ENCODE measurements at places on chromosomes 3 and 15.

DNA sequence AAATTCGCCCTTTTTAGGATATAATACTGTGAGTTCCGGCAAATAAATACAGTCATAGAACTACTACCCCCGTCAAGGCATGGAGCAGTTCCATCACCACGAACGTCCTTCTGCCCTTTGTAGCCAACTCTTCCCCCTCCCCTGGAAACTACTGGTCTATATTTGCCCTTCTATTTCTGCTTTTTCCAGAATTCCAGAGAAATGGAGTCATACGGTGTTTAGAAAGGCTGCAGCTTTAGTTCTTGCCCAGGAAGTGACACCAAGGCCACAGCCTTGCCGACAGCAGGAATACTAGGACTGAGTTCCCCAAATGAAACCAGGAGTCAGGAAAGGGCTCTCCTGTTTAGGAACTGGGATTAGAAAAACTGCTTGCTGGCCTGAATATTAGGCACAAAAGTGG is 291.2 kb downstream of the FAM43A start:
- no peak for DNase-seq

- no peak for DNase-seq
Observed at GRCh38 chr15:50112488-50113186, 6.4 kb downstream of the ATP8B4 start.

GRCh38 chr3:184457329-184457728 is 77.5 kb downstream of the CHRD start:
- DNase-seq = no peak

DNA sequence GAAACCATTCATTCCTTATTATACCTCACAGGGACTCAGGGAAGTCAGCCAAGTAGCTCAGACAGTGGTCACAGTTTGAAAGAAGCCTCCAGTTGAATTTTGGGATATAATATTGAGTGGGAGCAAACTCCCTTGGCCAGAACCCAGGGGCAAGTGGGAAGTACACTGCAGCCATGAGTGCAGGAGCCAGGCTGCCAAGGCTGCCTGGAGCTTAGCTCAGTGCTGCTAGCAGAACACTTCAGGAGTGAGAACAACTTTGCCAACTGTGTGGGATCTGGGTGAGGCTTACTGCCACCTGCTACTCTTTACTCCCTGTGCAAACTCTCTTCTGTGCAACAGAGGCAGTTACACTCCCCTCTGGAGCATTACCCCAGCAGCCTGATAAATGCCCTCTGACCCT is 4.6 kb downstream of the OR5K3 start:
- DNase-seq = no peak

GRCh38 chr3:181615666-181616065 is 96.1 kb upstream of the SOX2 start:
- DNase-seq = no peak

DNA sequence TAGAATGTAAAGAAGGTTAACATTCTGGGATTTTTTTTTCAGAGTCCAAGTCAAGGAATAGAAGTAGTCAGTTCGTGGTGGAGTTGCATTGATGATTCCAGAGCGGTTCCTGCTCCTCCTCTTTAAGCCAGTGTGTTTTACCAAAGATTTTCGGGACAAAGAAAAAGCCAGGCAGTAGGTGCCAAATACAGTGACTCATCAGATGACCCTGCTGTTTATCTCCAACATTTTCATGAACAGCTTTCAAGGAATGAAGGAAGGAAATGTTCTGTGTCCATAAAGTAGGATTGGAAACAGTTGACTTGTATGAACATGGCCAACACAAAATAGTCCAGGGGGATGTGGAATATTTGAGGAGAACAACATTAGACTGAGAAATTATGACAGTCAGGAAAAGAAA is 142.4 kb upstream of the TMC3 start:
- no peak for DNase-seq

- DNase-seq = no peak
Observed at GRCh38 chr3:14789221-14789620, 29.5 kb upstream of the FGD5 start.

- no peak for DNase-seq
Observed at GRCh38 chr3:155184011-155184410, 103.9 kb downstream of the MME start.

DNA sequence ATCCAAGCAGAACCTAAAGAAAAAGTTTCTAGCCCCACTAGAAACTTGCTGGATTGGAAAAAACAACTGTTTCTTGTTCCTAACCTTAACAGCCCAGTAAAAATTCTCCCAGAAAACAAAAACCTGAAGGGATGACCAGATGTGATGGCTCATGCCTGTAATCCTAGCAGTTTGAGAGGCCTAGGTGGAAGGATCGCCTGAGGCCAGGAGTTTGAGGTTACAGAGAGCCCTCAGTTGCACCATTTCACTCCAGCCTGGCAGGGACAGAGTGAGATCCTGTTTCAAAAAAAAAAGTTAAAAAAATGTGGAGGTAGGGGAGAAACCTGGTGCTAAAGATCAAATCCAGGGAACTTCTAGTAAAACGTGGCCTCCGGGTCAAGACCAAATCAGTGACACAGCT is 38.6 kb upstream of the RAF1 start:
- no peak for DNase-seq

- DNase-seq = no peak
Observed at GRCh38 chr3:127389420-127389819, 101.6 kb upstream of the PRR20G start.

GRCh38 chr3:37171144-37171543 is 3.2 kb downstream of the LRRFIP2 start:
- no peak for DNase-seq

- no peak for DNase-seq
Observed at GRCh38 chr15:60571008-60571420, 92.1 kb upstream of the ICE2 start.

- DNase-seq = no peak
Observed at GRCh38 chr3:126364731-126365301, 7.6 kb upstream of the KLF15 start.

GRCh38 chr3:31274326-31275024 is 258.2 kb upstream of the STT3B start:
- no peak for DNase-seq

DNA sequence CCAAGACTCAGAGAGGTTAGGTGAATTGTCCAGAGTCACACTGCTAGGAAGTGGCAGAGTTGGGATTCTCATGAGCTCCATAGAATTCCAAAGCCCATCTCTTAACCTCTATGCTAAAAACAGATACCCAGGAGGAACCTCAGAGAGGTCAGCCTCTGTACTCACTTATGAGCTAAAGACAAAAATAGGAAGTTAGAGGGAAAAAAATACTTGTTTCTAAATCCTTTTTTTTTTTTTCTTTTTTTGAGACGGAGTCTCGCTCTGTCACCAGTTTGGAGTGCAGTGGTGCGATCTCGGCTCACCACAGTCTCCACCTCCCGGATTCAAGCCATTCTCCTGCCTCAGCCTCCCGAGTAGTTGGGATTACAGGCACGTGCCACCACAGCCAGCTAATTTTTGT is 31.4 kb downstream of the FSD2 start:
- no peak for DNase-seq

- no peak for DNase-seq
Observed at GRCh38 chr15:27831384-27832236, 267.5 kb downstream of the OCA2 start.

GRCh38 chr3:192332386-192333291 is 394.7 kb downstream of the FGF12 start:
- DNase-seq = peak; percentile 36

GRCh38 chr3:150090006-150090405 is 119.3 kb upstream of the PFN2 start:
- no peak for DNase-seq

DNA sequence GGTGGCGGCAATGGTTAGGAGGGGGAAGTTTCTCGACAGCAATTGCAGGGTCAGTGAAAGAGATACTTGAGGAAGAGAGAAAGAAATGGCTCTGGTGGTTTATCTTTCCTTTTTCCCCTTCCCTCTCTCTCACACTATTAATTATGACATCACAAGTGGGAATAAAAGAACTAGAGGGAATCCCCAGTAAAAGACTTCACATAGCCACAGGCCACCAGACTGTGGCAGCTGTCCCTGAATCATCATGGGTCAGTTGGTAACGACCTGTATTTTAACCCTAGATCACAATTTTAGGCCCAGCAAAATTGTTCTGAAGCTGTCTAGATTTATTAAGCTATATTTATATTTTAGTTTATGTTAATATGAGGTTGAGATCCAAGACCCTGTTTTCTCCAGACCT is 40.3 kb downstream of the MBNL1 start:
- DNase-seq = no peak

GRCh38 chr3:74041068-74041675 is 416.4 kb upstream of the PDZRN3 start:
- DNase-seq = no peak

DNA sequence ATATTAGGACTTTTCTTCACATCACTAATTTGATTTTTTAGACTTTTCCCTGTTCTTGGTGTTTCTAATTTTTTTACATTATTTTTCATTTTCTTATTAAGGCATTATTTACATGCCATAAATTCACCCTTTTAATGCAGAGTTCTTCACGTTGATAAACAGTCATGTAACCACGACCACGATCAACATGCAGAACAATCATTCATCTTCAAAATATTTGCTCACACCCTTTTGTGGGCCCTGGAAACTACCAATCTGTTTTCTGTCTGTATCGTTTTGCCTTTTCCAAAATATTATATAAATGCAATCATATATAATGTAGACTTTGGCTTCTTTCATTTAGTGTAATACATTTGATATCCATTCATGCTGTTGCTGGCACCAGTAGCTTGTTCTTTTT is 48.7 kb downstream of the ARRDC4 start:
- no peak for DNase-seq

- no peak for DNase-seq
Observed at GRCh38 chr3:172549144-172549543, 25.9 kb upstream of the TNFSF10 start.

- peak; percentile 25 for DNase-seq
Observed at GRCh38 chr3:19065027-19065426, 83.3 kb upstream of the KCNH8 start.

DNA sequence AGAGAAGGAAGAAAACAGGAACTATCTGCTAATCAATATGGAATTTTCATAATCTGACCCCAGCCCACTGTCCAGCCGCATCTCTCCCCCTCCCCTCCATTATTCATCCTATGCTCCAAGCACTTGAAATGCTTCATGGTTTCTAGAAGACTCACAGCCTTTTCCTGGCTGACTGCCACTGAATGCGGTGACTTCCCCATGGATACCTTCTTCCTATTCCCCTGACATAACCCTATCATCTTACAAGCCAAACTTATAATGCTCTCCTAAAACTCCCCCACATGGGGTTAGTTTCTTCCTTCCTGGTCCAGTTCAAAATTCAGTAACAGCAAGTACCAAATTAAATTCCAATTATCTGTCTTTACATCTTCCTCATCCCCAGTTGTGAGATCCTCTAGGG is 31.2 kb upstream of the PTX3 start:
- no peak for DNase-seq

DNA sequence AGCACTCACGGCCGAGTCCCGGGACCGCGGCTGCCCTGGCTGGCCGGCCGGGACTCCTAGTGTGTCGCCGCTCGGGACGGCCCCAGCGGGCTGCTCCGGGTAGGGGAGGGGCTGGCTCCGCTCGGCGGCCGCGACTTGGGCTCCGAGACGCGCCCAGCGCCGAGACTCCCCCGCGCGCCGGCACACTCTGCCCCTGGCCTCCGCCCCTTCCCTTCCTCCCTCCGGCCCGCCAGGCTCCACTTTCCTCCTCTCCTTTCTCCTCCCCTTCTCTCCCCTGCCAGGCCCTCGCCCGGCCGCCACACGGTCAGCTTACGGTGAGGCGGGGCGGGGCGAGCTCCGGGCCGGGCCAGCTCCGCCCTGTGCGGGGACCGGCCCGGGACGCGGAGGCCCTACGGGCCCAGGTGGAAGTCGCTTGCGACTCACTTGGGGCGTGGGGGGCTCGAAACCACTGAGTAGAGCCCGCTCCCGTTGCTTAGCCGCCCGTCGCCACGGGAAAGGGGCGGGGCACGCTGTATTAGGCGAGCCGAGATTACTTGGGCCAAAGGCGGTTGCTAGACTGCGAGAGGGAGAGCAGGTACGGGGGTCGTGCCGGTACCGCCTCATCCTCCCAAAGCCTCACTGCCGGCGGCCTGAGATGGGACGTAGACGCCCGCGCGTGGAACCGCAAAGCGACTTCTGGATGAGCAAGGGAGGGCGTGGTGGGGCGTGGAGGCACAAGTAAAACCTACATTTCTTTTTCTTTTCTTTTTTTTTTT is at the start of gene ITGB5:
TSS of gene ITGB5 (minus strand) at position 189 of the 755 bp plus-strand sequence. CDS start 365 bp downstream, outside the sequence.
- DNase-seq = peak; percentile 86

GRCh38 chr3:151268267-151269235 is 9.8 kb downstream of the P2RY14 start:
- DNase-seq = no peak

DNA sequence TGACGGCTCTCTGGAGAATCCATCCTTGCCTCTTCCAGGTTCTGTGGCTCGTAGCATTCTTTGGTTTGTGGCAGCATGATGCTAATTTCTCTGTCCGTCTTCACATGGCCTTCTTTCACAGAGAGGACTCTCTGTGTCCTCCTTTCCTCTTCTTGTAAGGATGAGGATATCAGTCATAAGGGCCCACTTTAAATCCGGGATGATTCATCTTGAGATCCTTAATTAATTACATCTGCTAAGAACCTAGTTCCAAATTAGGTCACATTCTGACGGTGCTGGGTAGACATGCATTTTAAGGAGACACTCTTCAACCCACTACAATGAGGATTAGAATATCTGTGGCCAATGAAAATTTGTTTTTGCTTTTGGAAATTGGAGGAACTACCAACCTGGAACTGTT is 15.7 kb upstream of the GXYLT2 start:
- no peak for DNase-seq

DNA sequence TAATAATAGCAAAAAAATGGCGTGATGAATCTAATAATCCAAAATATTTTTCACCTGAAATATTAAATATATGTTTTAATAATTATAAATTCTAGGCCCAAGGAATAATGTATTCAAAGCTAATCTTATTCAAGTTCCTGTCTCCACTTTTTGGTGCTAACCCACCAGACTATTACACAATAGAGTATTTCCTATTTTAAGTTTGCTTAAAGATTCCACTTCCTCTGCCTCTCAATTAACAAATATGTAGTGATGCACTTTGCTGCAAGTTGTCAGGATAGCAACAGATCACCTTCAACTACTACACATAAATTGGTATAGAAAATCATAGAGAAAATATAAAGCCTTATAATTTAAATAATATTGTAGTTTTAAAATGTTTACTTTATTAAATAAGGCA is 467.5 kb downstream of the C3orf38 start:
- DNase-seq = no peak

GRCh38 chr3:54706738-54707137 is 221.1 kb downstream of the LRTM1 start:
- no peak for DNase-seq

GRCh38 chr3:42489116-42489936 is 13.1 kb upstream of the VIPR1 start:
- no peak for DNase-seq

DNA sequence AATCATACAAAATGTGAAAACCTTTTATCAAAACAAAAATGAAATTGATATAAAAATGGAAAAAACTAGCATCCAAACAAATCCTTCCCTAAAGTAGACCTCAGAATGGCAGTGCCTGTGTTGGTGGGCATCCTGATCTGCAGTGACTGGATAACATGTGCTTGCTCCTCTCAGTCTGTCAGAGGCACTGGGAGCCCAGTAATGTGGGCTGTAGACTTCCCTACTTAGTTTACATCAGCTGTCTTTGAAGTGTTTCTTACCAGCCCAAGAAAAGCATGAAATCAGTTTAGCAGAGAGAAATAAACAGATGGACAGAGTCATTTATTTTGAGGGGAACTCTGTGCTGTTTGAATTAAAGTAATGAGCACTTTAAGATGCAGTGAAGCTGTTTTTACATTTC is 37.8 kb upstream of the RORA start:
- DNase-seq = no peak

- no peak for DNase-seq
Observed at GRCh38 chr15:85672332-85673084, 122.2 kb downstream of the KLHL25 start.

All from iPS-NIHi11 (cell line).